Myocyte (in vitro differentiated cells): ENCODE measurements at places on chromosomes 6 and 20. TPM values are rescaled to one million over a fixed set of nuclear protein-coding genes. Genes with fewer than 3 reads are reported as not detected.

The DCDC2 gene
- 0.08 and 0.21 TPM in 2 replicates for total RNA-seq

The SIRPB2 gene
- not detected in 2 replicates for total RNA-seq

GRCh38 chr6:44128020-44128917, 915 bp downstream of the TMEM63B start:
- peak; percentile 36 for DNase-seq

The DHX16 gene
- total RNA-seq, result 25.3 and 28.8 TPM in 2 replicates
